Esophagus mucosa (tissue), 1 donor: ENCODE measurements at places on chromosomes 12 and 14.

DNA sequence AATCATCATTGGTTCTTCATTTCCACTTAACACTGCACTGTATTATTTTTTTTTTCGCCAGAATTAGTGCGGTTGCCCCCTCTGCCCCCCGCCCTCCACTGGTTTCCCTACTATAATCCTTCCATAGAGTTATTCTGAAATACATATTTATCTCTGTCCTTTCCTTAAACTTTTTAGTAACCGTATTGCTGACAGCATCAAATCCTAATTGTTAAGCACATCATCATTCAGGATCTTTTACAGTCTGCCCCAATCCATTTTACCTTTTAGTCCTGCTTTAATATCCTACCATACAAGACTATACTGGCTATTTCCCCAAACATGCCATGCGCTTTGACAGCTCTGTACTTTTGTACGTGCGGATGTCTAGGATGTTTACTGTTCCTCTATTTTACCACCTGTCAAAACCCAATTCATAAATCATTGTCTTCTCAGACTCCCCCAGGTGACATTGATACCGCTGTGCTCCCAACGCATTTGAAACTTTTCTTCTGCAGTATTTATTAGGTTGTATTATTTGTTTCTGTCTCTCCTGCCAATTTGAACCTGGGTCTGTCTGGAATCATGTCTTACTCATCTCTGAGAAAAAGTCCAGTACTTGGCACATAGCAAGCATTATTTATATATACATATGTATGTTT, 1.0 kb downstream of the FGFR1OP2 start:
- ATAC-seq, result no peak

GRCh38 chr12:12759234-12759915, 26.1 kb upstream of the APOLD1 start:
- no peak for ATAC-seq

- no peak for ATAC-seq
Observed at GRCh38 chr12:39622306-39622705, 2.7 kb upstream of the ABCD2 start.

DNA sequence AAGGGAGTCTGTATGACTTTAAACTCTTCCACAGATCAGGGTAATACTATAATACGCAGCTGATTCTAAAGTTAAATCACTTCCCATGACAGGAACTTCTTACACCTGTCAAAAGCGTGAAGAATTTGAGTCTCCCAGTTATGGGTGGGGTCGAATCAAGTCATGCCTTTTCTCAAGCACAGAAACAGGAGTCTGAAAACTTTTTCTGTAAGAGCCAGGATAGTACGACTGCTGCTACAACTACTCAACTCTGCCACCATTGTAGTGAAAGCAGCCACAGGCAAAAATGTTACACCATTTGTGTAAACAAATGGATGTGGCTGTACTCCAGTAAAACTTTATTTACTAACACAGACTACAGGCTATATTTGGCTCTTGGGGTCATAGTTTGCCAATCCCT, 90.3 kb downstream of the DUSP6 start:
- peak; percentile 64 for ATAC-seq

GRCh38 chr12:120618954-120619615, 21.3 kb upstream of the CABP1 start:
- no peak for ATAC-seq
